NCI-H1417 treated with DMSO at 0.1 percent for 48 hours (cell line): ENCODE measurements at places on chromosomes 1 and 21.
A peak's percentile ranks its signal among the peaks of the same experiment; 100 is the strongest.

DNA sequence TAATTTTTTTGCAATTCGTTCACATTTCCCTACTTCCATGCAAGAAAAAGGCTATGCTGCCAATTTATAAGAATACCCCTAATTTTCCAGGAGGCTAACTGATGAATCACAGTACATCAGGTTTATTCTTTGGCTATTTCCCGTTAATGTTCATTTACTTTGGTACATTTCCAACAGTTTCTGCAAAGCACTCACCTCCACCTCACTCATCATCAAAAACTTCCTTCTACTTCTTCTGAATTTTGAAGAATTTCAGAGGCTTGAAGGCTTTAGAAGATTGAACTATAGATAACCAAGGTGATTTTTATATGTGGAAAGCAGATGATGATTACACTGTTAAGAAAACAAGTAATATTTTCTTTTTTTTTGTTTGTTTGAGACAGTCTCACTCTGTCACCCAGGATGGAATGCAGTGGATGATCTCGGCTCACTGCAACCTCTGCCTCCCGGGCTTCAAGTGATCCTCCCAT lies 60.5 kb upstream of the HP1BP3 start:
- DNase-seq, result no peak

- DNase-seq, result no peak
These were observed 164.0 kb upstream of the VAMP3 start for GRCh38 chr1:7607097-7607496.

DNA sequence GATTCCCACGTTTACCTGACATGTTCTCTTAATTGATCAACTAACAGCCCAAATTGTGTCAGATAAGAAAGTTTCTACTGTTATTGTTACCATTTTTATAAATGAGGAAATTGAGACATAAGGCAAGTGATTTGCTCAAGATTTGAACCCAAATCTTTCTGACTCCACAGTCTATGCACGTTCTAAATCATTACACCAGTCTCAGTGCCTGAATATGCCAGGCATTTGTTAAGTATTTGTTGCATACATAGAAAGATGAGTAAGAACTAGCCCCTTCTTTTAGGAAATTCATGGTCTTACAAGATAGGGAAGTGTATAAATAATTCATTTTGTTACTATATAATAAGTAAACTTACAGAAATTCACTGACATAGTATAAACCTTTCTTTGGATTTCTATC lies 7.1 kb upstream of the CD101 start:
- DNase-seq, result no peak

GRCh38 chr1:34865981-34866761 lies 6.6 kb upstream of the SMIM12 start:
- DNase-seq, result no peak

- no peak for DNase-seq
These were observed 4.4 kb downstream of the ATP1B1 start for GRCh38 chr1:169110689-169111447.

DNA sequence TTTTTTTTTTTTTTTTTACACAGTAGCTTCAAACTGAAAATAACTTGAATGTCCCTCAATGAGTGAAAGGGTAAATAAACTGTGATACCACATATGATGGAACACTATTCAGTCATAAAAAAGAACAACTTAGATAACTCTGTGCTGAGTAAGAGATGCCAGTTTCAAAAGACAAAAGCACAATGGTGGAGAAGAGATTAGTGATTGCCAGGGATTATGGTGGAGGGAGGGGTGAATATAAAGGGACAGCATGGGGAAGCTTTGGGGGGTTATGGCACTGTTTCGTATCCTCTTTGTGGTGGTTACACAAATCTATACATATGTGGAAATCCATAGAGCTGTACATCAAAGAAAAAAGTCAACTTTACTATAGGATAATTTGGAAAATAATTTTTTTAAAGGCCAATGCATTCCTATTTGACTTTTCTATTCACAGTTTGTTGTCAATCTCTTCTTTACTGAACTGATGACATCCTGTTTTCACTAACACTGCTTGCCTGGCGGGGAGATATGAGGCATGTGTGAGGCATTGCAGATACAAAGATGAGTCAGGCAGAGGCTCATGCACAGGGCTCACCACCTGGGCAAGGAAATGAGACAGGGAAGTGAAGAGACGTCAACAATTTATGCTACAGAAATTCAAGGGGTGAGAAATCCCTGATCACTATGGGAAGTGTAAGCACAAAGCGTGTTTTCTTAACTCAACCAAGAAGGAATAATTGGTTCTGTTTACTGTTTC lies 302.7 kb downstream of the DUSP10 start:
- no peak for DNase-seq

- DNase-seq, result no peak
These were observed 46.4 kb upstream of the NBL1 start for GRCh38 chr1:19597496-19598309.

- no peak for DNase-seq
These were observed 495.6 kb upstream of the C1orf87 start for GRCh38 chr1:60569189-60569588.

DNA sequence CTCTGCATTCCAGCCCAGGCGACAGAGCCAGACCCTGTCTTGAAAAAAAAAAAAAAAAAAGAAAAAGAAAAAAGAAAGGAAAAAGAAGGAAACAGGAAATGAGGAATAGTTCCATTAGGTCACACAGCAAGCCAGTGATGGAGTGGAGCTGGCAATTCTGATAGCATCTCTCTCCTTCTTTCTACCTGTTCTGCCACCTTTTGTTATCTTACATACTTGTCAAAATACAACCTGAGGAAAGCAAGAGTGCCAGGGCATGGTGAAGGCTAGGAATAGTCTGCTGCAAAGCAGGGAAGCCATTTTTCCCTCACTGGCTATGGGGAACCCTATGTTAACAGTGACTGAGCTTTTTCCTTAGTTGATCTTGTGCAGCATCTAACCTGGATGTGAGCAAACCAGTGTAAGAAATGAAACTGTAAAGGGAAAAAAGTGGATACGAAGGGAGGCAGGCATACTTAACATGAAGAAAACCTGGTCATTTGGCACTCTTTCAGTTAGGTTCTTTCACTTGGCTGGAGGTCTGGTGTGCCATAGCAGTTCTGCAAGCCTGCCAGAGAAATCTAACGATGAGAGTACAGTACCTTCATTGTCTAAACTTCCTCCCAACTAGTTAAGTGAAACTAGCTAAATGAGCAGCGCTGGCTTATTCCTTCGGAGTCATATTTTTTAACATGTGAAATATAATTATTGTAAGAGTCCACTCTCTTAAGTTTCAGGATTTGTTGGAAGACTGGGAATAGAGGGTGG lies 17.9 kb upstream of the THEM5 start:
- no peak for DNase-seq

DNA sequence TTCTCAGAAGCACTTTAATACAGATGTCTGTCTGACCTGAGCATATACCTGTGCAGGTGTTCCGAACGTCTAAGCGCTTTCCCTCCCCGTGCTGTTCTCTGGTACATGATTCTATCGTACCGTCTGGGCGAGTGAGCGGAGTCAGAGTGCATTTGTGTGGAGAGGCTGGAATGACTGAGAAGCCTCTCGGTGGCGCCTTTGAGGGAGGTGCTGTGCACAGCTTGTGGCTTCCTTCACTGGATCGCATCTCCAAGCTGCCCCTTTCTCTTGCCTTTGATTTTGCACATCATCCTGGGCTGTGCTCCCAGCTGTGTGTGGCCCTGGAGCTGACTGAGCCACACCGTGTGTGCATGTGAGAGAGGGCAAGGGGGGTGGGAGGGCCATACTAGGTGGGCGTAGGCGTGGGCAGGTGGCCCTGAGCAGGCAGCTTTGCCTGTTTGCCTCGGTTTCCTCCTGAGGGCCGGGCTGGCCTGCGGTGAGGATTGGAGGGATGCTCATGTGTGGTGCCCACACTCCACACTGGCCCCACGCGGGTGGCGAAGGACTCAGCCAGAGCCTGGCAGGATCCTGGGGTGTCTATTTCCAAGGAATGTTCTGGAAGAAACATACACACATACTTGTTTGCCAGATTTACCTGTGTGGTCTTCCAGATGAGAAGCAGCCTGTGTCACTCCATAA lies 105.3 kb downstream of the ADARB1 start:
- DNase-seq, result no peak

DNA sequence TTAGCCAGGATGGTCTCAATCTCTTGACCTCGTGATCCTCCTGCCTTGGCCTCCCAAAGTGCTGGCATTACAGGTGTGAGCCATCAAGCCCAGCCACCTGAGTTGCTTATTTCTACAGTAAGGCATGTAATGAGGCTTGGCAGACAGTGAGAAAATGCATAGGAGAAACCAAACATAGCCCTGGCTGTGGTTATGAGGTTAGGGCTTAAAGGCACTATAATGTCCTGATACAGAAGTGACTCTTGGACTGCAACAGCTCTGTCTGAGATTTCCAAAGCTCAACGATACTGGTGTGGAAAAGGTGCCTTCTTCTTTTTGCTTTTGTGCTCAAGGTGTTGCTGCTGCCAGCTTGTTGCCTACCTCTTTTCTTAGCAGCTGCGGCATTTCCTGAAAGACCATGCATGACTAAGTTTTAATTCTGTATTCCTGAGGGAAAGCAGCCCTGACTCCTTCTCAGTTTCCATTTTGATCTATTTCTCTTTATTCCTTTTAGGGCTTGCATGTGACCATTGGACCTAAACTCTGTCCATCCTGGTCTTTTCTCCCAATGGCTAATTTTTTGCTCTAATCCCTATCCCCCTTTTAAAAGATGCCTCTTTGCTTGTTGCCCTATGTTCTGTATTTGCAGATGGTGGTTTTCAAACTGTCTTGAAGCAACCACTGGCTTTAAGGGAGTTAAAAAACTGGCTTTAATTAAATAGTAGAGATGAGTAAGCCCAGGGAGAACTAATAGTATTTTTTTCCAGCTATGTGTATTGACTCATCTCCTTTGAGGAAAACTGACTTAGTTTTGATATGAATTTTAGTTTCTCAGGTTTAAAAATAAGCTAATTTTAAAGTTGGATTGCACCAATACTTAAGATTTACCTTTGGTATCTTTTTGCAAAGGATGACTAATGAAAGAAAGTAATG lies 70.3 kb downstream of the KIF1B start:
- DNase-seq, result no peak

DNA sequence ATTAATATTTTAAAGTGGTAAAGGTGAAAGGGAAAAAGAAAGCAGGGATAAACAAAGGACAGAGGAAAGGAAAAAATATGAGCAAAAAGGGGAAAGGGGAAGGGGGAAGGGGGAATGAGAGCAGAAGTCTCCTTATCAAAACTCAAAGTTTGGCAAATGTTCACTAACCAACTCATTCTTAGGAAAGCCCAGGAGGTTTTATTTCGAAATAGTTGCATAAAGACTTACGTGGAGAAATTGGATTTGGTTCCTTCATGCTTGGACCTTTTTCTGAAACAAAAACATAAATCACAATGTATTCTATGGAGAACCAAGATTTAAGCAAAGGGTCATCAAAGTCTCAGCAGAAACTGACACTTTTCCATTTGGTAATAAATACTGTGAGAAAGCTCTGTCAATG lies 188.1 kb downstream of the TGFBR3 start:
- no peak for DNase-seq

- DNase-seq, result no peak
These were observed 33.4 kb downstream of the ATF3 start for GRCh38 chr1:212641956-212642355.

DNA sequence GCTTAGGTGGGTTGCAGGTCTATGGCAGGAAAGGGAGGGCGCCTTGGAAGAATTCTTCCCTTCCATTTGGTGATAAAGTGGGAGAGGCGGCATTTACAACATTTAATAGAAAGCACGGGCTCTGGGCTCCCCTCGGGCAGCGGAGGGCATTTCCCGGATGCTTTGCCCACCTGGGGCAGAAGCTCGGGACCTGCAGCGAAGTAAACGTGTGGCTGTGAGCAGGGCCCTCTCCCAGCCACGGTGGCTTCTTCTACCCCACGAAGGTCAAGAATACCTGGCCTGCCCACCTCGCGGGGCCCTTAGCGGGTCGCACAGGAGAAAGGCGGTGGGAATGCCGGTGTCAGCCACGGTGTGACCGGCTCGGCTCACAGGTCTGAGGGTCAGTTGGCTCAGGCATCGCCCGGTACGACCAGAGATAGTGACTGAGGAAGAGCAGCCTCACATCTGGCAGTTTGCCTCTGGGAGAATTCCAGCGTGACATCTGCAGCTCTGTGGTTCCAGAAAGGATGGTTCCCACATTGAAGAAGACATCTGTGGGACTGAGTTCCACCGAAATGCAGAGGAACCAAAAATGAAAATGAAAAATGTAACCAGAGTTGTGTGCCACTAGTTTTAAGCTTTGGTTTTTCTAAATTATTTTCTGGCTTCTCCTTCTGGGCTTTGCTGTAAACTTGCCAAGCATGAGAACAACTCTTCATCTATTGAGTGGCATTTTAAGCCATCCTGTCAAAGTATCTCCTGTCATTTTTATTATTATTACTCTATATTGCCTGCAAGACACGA lies 720 bp upstream of the F3 start:
- DNase-seq, result no peak

GRCh38 chr1:92992877-92993276 lies 31.6 kb upstream of the DIPK1A start:
- no peak for DNase-seq

- no peak for DNase-seq
These were observed 5.5 kb downstream of the TRAF5 start for GRCh38 chr1:211332036-211332616.

DNA sequence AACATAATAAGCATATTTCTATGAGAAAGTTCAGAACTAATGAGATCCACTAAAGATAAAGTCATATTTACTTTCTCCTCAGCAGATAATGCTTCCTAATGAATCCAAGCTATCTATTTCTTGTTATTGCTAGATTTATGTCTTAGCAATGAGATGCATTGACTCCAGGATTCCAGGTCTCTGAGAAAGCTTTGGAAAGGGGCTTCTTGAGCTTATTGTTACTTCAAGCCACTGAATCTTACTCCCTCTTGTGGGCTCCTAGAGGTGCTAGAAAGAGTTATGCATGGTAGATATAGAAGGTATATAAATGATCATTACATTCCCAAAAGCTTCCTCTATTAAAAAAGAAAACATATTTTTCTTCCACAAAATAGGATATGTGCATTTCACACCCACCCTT lies 246.4 kb upstream of the ADAMTS5 start:
- DNase-seq, result no peak

GRCh38 chr1:69491416-69491815 lies 76.3 kb upstream of the LRRC7 start:
- DNase-seq, result no peak

- no peak for DNase-seq
These were observed 37.7 kb downstream of the IFI44 start for GRCh38 chr1:78687315-78687714.

- no peak for DNase-seq
These were observed 71.7 kb downstream of the SEC16B start for GRCh38 chr1:177897998-177898654.

DNA sequence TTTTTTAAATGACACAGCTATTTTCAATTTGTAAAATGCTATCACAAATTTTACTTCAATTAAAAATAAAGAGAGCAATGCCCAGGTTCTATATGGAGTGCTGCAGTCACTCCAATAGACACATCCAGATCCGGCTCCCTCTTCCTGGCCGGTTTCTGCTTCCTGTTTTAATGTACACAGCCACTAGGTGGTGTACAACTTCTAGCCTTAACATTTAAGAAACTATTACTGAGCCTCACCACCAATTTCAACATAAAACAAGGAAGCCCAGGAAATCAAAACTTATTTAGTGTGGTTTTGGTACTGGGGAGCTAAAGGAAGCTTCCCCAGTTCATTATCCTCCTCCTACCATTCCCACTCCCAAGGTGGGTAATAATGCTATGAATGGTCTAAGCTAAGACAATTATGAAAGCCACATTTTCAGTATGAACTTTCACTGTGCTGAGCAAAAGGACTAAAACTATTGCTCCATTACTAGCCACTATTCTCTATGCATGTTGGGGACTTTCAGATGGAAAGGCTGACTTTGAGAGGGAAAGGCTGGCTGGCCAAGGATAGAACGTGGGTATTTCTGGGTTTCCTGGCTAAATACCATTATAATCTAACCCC lies 25.5 kb upstream of the MTMR11 start:
- DNase-seq, result peak; percentile 46

GRCh38 chr1:223235091-223235490 lies 92.0 kb upstream of the TLR5 start:
- DNase-seq, result no peak
